Stimulated activated CD8-positive, alpha-beta memory T cell treated with anti-CD3 and anti-CD28 coated beads, Interleukin-4, amount 100 ng/mL, for 1 hour (primary cell): ENCODE measurements at places on chromosomes 4 and X.

DNA sequence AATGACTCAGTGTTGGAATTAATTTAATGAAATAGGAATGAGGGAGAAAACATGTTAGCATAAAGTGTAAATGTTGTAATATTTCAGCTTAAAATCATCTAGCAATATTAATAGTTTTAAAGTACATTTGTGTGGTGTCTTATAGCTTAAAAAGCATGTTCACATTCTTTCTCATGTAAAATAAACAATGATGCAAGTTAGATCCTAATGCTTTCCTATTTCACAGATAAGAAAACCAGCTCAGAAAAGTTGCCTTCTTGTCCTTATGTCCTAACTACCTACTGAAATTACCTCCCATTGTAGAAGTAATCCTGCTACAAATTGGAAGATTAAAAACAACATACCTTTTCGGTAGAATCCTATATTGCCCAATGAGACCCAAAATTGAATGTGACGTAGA lies 40.9 kb upstream of the PRDM8 start:
- DNase-seq: no peak

GRCh38 chr4:174324236-174324635 lies 40.5 kb downstream of the CEP44 start:
- DNase-seq: no peak

DNA sequence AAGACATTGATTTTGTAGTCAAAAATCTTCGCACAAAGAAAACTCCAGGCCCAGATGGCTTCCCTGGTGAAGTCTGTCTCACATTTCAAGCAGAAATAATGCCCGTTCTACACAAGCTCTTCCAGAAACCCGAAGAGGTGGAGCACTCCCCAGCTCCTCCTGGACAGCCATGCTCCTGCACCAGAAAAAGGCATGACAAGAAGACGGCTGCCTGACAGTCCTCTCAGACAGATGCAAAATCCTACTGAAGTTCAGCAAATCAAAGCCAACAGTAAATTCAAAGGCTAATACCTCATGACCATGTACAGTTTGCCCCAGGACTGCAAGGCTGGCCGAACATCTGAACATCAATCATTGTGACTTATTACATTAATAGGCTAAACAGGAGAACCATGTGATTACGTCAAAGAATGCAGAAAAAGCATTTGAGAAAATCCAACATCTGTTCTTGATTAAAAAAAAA lies 30.8 kb upstream of the MXD4 start:
- DNase-seq: no peak

DNA sequence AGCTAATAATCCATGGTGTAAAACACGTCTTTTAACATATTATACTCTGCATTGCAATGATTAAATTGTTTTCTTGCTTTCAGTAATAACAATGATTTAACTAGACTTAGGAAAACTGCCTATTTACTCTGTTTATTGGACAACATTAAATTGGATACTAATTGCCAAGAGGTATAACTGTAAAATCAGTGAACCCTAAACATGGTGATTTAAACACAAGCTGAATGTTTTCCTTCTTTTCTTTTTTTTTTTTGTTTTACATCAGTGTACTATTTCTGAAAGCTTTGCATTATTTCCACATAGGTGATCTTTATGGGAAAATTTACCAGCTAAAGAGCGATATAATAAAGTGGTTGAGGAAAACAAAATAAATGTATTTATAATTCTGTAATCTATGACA lies 276.7 kb downstream of the PCDH7 start:
- no peak for DNase-seq

- DNase-seq: no peak
Observed at GRCh38 chrX:23792861-23793553, 10.0 kb downstream of the SAT1 start.

DNA sequence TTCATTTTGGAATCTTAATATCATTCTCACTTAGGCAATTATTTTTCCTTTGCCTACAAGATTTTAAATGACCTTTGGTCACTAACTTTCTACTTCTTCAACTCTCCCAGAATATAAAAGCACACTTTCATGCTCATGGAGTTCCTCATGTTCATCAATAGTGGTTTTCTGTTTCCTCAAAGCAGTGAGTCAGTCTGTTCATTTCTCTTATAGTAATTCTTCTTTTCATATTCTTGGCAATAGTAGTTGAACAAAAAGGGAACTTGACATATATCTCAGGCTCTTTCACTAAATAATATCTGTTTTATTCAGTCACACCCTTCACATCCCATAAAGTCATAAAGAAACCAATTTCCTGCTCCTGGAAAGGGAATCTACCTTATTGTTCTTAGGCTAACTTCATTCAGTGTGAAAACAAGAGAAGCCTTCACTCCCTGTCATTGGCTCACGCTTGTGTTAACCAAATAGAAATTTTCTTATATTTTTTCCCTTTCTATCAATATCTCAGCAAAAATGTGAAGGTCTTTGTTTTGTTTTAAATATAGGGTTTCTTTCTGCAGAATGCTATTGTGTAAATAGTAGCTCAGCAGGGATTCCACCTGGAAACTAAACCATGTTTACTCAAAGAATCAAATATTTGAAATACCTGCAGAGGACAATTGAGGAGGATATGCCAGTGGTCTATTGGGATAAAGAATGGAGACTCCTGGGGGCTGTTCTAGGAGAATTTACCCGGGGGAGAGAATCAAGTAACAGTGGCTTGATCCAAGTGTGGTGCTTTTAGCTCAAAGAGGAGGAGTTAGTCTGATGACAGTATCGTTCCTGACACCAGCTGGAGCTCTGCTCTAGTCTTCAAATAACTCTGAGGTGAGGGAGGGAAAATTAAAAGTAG lies 13.4 kb upstream of the TNIP3 start:
- DNase-seq: no peak

GRCh38 chrX:41275661-41276609 lies 58.0 kb upstream of the DDX3X start:
- peak; percentile 27 for DNase-seq

- no peak for DNase-seq
Observed at GRCh38 chrX:97629597-97629985, 745.9 kb downstream of the RPA4 start.

- DNase-seq: no peak
Observed at GRCh38 chr4:106266201-106266600, 49.8 kb downstream of the TBCK start.

DNA sequence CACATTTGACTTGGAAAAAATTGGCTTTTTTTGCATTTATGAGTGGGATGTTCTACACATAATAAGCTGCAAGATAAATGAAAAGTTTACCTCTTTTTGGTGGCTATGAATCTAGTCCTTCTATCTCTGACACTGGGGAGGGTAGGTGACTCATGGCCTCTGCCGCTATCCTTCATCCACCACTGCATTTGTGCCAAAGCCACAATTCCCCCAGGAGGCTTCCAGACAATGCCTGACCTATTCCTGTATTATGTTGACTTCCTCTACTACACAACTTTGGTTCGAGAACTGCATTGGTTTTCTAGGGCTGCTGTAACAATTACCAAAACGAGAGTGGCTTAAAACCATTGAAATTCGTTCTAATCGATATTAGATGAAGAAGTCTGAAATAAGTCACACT lies 245.6 kb downstream of the TRAM1L1 start:
- DNase-seq: no peak

GRCh38 chrX:130851569-130851968 lies 51.4 kb downstream of the ENOX2 start:
- DNase-seq: no peak

GRCh38 chr4:26319949-26320537 lies 771 bp upstream of the RBPJ start:
- DNase-seq: no peak

GRCh38 chrX:124860736-124861135 lies 458.9 kb upstream of the TEX13C start:
- DNase-seq: no peak

DNA sequence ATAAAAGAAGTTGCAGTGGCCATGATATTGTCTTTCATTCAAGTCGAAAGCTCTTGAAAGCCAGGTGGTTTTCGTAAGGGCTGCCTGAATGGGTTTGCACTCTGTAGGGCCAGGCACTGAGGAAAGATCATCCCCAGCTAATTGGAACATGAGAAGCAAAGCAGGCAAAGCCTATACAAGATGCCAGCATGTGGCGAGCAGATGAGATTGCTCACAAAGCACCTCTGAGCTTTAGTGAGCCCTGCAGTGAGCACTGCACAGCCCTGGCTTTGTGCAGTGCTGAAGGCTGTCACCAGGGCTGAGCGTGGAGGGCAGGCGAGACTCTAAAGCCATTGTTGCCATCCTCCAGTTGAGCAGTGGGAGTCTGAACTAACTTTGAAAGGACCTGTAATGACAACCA lies 53.8 kb downstream of the HADH start:
- DNase-seq: no peak

GRCh38 chr4:93879919-93880318 lies 51.4 kb downstream of the ATOH1 start:
- no peak for DNase-seq

DNA sequence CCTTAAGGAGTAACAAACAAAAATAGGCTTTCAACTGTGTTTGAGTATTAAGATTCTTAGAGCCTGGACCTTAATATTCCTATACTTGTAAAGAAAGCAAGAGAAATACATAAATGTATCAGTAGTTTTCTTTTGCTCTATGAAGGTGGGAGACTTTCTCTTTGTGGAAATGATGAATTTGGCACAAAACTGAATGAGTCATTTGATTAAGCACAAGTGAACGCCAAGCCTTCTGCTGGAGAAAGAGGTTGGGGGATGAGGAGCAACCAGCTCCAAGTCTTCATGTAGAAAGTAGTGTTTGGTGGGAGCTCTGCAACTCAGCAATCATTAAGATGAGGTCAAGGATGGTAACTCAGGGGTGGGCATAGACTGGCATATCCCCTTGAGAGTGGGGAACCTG lies 49.6 kb downstream of the MEPE start:
- no peak for DNase-seq

GRCh38 chrX:84186603-84187532 lies 1.1 kb downstream of the RPS6KA6 start:
- DNase-seq: no peak

DNA sequence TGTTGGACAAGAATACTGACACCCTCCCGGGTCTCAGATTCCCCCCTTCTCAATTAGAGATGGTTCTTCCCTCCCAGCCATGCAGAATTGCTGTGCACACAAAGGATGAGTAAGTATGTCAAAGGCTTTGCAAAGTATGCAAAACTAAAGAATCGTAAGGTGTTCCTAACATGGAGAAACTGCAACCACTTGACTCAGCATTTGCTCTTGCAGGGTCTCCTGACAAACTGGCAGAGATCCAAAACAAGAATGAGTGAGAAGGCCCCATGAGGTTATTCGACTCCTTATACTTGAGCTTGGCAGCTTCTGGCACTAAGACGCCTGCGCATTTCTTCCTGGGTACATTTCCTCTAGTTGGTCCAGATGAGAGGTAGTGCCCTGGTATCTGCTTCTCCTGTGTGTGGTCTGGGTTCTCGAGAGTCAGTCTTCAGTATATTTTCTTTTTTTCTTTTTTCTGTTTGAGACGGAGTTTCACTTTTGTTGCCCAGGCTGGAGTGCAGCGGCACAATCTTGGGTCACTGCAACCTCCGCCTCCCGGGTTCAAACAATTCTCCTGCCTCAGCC lies 8.2 kb downstream of the FAM184B start:
- no peak for DNase-seq

GRCh38 chr4:174865418-174865985 lies 36.5 kb upstream of the GLRA3 start:
- no peak for DNase-seq

- no peak for DNase-seq
Observed at GRCh38 chrX:150364347-150365050, 1.4 kb downstream of the MAMLD1 start.

- DNase-seq: no peak
Observed at GRCh38 chrX:70960730-70961129, 29.8 kb upstream of the SLC7A3 start.

- DNase-seq: no peak
Observed at GRCh38 chr4:104593019-104593418, 98.3 kb upstream of the CXXC4 start.

DNA sequence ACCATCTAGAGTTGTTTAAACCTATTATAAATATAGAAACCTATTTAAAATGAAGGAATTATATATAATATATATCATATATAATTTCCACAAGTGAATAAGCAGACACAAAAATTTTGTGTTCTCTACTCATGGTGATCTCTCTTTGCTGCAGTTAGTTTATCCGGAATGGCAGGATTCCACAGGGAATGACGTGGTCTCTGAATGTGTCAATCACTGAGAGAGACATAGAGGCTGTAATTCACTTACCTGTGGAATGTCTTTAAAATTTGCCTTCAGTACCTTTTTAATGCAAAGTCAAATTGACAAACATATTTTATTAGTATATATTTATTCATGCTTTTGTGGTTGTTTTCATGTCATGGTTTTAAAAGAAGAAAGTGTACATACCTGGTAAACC lies 669.3 kb downstream of the NLGN4X start:
- no peak for DNase-seq

- DNase-seq: no peak
Observed at GRCh38 chr4:14168919-14169318, 541.4 kb upstream of the BOD1L1 start.

DNA sequence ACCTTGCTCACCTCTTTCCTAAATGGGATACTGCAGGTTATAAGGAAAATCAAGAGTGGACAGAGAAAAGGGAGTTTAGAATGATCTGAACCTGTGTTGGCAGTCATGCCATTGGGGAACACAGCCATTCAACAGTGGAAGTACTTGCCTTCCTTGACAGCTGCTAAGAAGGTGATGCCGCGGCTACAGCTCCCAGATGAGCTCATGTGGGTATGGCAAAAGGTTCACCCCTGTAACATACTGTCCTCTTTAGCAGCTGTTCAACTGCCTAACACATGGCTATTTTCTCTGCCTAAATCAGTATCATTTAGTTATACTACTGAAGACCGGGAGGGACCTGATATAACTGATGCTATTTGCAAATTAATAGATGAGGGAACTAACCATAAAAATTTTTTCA lies 76.8 kb downstream of the DCHS2 start:
- no peak for DNase-seq

DNA sequence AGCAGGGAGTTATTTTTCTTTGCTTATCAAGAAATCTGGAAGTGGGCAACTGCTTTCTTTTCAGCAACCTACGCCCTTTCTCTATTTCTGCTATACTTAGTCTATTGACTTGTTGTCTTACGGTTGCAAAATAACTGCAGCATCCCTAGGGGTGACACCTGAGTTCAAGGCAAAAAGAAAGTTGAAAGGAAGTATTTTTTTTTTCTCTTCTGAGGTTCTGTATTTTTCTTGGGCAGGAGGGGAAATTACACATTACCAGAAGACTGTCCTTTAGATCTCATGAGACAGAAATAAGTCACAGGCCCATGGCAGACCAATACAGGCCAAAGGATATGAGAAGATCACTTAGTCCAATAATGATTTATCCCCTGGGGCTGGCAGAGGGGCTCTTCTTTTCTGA lies 204.7 kb upstream of the CASK start:
- no peak for DNase-seq

DNA sequence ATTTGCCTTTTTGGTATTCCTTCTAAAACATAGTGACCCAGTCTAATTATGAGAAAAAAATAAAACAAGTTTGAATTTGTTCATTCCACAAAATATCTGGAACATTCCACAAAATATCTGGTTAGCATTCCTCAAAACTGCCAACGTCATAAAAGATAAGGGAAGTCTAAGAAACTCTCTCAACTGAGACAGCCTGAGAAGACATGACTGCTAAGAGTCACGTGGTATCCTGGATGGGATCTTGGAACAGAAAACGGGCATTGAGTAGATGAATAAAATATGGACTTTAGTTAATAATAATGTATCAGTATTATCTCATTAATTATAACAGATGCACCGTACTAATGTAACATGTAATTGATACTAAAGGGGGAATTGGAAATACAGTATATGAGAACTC lies 280.9 kb downstream of the ARAP2 start:
- no peak for DNase-seq
